T follicular helper cell (primary cell): ENCODE measurements at places on chromosomes 1 and 21.

DNA sequence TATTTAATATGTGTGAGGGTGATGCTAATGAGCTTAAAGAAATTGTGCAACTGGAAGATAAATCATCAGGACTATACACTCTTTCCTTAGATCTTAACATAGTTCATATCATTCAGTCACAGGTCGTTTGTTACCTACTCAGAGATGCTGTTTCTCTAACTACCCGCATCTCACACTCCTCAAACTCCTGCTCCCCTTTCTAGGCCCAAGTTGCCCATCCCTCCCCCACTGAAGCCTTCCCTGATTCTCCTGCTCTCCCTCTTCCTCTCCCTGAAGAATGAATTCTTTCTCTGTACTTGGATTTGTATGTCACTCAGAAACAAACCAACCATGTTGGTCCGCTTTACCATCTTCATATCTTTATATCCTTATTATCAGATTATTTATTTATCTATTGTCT lies 9.1 kb downstream of the SH3GLB1 start:
- no peak for DNase-seq

DNA sequence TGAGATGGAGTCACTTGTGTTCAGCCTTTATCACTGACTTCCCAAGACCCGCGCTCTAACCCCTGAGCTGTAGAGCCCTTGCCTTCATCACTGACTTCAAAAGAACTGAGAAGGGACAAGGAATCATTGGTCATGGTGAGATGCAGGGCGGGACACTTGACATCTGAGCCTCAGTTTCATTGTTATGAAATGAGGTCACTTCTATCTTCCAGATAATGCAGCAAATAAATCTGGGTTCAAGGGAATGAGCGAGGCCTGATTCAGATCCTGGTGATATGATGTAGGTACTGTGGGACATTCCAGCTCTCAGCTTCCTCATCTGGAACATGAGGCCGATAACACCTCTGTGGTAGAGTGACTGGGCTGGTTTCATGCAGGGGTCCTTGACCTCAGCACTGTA lies 13.8 kb downstream of the KAZN start:
- DNase-seq: no peak

- DNase-seq: no peak
These were observed 107.1 kb downstream of the TAS1R2 start for GRCh38 chr1:18752409-18752808.

- no peak for DNase-seq
These were observed 466.1 kb downstream of the MATN1 start for GRCh38 chr1:30257322-30257721.

DNA sequence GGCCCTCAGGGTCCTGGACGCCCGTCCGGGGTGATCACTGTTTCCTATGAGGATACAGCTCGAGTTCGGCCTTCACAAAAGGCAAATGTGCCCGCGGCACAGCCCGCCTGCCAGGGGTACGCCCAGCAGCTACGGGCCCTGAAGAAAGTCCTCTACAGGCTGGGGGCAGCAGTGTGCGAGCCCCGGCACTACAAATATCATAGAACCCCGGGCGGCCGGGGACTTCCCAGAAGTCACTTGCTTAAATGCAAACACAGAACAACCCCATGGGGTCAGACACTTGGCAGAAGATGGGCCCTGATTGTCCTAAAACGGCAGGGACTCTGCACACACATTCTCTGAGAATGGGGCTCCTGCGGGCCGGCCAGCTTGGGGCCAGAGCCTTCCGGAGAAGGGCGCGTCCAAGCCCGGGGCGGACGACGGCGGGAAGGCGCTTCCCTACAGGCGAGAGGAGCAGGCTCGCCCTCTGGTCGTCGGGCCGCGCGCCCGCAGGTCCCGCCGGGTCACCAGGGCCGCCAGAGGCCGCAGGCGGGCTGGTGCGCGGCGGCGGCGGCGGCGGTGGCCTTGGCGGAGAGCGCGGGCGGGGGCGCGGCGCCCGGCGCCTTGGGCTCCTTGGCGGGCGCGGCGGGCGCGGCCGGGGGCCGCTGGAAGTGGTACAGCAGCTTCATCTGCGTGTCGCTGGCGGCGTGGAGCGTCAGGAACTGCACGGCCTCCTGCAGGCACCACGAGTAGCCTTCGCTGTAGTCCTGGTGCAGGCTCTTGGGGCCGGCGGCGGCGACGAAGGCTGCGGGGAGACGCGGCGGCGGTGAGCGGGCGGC lies 888 bp downstream of the HES5 start:
- DNase-seq: no peak

GRCh38 chr1:53145942-53146708 lies 3.7 kb upstream of the SLC1A7 start:
- no peak for DNase-seq

- no peak for DNase-seq
These were observed 148.7 kb downstream of the ZNF326 start for GRCh38 chr1:90143591-90143990.
